NCI-H1048 (cell line): ENCODE measurements at places on chromosomes 6 and 20.
A peak's percentile ranks its signal among the peaks of the same experiment; 100 is the strongest.

GRCh38 chr6:40960742-40961430 lies 78.1 kb downstream of the UNC5CL start:
- DNase-seq, result no peak

- no peak for DNase-seq
Observed at GRCh38 chr6:11586117-11586516, 48.6 kb downstream of the TMEM170B start.

GRCh38 chr6:5379647-5380242 lies 118.4 kb downstream of the FARS2 start:
- DNase-seq, result no peak

GRCh38 chr6:112879920-112880413 lies 532.8 kb downstream of the RFPL4B start:
- DNase-seq, result no peak

- no peak for DNase-seq
Observed at GRCh38 chr20:58852543-58853271, at the start of gene GNAS. Gene GNAS (plus strand): TSS chr20:58852716.

DNA sequence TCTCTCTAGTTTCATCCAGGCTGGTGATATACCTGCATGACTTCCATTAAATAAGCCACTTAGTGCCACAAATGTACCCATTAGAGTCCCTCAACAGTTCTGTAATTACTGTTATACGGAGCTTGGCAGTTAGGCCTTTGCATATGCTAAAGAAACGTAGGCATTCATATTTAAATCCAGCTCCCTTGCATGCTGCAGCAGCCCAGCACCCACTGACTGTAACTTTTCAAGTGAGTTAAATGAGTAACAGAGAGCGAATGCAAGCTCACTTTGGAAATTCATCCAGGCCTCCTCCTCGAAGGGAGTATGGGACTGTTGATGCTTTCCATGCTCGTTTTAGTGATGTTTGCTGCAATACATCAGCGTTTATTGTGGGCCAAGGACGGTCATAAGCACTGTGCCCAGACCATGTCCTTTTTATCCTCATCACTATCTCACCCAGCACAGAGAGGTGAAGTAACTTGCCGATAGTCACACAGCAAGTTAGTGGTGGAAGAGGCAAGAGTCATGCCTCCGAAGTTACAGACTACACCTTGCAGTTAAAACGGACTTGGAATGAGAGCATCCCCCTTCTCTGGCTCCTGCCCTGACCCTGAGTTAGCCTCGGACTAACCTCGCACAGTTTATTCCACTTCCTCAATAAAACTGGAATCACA lies 179.4 kb upstream of the PDE10A start:
- no peak for DNase-seq

- DNase-seq, result no peak
Observed at GRCh38 chr6:18340781-18341551, 46.2 kb upstream of the RNF144B start.

- DNase-seq, result no peak
Observed at GRCh38 chr20:50834599-50835005, 39.7 kb downstream of the BCAS4 start.

GRCh38 chr6:52306972-52307870 lies 22.7 kb upstream of the MCM3 start:
- DNase-seq, result no peak

GRCh38 chr6:40256831-40257230 lies 322.6 kb upstream of the MOCS1 start:
- DNase-seq, result no peak

GRCh38 chr20:8265588-8265987 lies 133.5 kb downstream of the PLCB1 start:
- DNase-seq, result no peak

DNA sequence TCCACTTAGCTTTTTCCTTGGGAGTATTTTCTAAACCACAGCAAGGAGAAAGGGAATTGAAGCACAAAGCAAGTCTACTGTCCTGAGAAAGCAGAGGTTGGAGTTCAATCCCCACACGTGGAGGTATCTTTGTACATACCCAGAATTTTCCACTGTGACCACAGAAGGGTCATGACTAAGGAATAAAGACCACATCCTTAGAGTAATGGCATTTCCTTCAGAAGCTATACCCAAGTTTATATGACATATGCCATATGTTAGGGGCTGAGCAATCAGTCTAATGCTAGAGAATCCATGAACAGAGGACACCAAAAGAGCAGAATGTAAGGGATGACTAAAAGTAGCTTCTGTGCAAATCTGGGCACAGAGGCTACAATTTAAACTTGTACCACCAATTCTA lies 46.4 kb downstream of the ATG5 start:
- no peak for DNase-seq

- no peak for DNase-seq
Observed at GRCh38 chr6:33961691-33962090, 157.9 kb upstream of the MLN start.

DNA sequence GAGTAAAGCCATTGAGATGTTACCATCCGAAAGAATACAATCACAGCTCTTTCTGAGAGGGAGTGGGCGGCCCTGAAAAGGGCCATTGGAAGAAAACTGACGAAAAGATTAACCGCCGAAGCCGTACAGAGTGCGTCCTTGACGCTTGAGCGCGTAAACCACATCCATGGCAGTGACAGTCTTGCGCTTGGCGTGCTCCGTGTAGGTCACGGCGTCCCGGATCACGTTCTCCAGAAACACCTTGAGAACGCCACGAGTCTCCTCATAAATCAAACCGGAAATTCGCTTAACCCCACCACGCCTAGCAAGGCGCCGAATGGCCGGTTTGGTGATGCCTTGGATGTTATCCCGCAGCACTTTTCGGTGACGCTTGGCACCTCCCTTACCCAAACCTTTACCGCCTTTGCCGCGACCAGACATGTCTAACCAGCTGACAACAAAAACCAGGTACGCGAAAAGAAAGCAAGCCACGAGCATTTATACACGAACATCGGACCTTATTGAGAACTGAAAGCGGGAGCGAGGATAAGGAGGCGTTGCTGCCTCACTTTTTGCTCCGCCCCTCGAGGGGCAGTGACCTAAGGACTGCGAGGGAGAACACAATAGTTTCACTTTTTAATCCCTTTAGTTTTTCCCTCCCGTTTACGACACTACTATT lies 60.3 kb upstream of the HFE start:
- peak; percentile 96 for DNase-seq

DNA sequence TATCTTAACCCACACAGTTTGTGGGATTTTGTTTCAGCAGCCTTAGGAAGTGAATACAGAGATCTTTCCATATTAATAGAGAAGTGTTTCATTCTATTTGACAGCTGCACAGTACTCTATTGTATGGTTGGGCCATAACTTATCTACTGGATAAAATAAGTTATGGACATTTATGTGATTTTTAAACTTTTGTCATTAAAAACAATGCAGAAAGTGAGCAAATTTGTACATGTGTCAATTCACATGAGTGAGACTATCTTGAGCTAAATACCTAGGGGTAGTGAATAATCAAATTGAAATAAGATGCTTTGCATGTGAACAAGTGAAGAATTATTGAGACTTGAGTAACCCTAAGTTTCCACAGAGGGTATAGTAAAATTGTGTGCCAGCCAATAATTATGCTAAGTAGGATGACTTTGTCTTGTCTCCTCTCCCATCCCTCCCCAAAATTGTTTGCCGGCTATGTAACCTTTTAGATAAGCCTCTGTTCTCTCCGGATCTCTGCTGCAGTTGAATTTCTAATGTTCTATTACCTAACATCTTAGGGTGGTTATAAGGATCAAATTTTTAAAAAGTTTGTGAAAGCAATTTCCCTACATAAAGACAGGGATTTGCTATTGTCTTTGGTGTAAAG lies 33.3 kb upstream of the TPBG start:
- no peak for DNase-seq

GRCh38 chr6:15399641-15400470 lies 154.0 kb downstream of the JARID2 start:
- DNase-seq, result no peak

DNA sequence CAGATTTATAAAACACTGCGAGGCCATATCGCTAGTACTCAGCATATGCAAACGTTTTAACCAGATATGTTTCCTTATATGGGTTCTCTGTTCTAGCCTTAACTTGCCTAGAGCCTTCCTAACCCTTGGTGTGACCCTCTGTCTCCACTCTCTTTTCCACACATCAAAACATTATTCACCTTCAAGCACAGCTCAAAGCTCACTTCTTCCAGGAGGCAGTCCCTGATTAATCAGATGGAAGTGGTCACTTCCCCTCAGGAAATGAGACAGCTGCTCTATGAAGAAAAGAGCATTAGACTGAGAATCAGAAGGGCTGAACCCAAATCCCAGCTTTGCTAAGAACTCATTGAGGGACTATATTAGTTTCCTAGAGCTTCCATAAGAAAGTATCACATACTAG lies 39.8 kb upstream of the SLC17A4 start:
- no peak for DNase-seq

- no peak for DNase-seq
Observed at GRCh38 chr6:38004908-38005307, 185.4 kb downstream of the ZFAND3 start.

DNA sequence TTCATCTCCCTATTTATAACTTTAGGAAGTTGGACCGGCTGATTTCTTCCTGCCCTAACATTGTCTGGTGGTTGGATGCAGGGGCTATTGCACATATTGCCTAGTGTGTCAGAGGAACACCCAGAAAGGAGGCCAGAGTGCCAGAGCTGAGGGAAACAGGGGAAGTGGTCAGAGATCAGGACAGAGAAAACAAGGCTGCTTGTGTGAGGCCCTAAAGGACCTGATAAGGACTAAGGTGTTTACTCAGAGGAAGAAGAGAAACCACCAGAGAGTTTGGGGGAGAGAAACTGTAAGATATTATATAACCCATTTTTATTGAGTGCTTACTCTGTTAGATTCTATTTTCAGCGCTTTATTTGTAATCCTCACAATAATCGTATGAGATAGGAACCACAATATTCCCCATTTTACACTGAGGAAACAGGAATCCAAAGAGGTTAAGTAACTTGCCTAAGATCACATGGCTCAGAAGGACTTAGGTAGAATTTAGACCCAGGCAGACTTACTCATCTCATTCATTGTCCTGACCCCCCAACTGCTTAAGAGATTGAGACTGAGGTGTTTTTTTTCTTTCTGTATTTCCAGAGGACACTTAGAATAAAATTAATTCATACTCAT lies 54.0 kb upstream of the REV3L start:
- no peak for DNase-seq

DNA sequence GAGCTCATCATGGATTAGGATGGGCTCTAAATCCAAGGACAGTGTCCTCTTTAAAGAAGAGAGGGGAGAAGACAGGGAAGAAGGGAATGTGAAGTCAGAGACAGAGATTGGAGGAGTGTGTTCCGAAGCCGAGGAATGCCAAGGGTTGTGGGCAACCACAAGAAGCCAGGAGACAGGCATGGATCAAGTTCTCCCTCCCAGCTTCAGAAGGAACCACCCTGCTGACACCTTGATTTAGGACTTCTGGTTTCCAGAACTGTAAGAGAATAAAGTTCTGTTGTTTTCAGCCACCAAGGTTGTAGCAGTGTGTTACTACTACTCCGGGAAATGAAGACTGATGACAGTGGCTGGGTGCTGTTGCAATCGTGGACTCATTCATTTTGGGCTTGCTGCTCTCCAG lies 120.1 kb downstream of the RPS12 start:
- no peak for DNase-seq

DNA sequence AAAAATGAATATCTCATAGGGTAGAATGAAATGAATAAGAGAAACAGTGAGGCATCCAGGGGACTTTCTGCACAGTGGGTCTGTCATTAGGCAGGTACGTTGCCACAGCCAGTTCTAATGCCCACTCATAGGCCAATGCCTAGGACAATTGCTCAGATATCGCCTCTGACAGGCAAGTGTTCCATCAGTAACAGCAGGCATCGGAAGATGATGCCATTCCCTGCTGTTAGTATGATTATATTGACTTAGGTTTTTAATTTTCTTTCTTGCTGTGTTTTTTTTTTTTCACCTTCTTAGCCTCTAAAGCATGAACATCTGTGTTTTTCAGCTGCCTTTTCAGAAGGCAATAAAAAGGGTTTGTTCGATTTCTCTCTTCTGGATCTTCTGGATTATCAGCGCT lies 90.7 kb downstream of the PRL start:
- no peak for DNase-seq
